Common myeloid progenitor, CD34-positive (primary cell): ENCODE measurements at places on chromosomes 2 and 18.

DNA sequence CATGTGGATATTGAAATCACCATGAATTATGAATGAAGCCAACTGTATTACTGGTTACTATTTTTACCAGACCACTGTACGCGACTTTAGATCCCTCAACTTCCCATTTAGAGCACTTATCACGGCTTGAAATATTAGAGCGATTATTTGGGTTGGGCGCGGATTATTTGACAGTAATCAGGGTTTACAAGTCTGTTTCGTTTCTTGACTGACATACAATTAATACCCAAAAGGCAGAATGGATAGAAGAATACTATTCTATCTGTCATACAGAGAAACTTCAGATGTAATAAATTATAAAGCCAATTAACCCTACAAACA is 496 bp upstream of the NAPG start:
- H3K4me1 ChIP-seq, result peaks cover 25% of the 10 kb centered on the region
- no peaks in the 10 kb centered on the region for H3K36me3 ChIP-seq
- H3K27ac ChIP-seq, result no peak overlapping the region
- no peaks in the 10 kb centered on the region for H3K27me3 ChIP-seq
- peak overlapping the region; percentile 85 for H3K4me3 ChIP-seq

DNA sequence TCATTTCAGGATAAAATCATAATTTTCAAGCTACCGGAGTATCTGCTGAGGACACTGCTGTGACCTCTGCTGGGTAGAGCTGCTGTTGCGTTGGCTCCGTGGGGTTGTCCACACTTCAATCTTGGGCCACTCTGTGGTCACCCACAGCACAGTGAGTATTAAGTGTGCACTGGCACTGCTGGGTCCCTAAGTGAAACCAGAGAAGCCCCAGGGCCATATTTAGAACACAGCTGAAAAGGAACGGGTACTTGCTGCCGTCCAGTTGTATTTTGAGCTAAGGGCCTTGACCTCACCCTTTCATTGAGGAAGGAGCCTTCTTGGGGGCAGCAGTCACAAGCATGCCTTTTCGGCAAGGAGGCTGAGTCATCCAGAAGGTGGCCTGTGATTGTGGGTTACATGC is 10.1 kb downstream of the SLC9A4 start:
- H3K27me3 ChIP-seq, result peaks cover 43% of the 10 kb centered on the region
- no peak overlapping the region for H3K27ac ChIP-seq
- H3K4me3 ChIP-seq, result no peak overlapping the region
- H3K36me3 ChIP-seq, result no peaks in the 10 kb centered on the region
- H3K4me1 ChIP-seq, result peaks cover 9% of the 10 kb centered on the region

DNA sequence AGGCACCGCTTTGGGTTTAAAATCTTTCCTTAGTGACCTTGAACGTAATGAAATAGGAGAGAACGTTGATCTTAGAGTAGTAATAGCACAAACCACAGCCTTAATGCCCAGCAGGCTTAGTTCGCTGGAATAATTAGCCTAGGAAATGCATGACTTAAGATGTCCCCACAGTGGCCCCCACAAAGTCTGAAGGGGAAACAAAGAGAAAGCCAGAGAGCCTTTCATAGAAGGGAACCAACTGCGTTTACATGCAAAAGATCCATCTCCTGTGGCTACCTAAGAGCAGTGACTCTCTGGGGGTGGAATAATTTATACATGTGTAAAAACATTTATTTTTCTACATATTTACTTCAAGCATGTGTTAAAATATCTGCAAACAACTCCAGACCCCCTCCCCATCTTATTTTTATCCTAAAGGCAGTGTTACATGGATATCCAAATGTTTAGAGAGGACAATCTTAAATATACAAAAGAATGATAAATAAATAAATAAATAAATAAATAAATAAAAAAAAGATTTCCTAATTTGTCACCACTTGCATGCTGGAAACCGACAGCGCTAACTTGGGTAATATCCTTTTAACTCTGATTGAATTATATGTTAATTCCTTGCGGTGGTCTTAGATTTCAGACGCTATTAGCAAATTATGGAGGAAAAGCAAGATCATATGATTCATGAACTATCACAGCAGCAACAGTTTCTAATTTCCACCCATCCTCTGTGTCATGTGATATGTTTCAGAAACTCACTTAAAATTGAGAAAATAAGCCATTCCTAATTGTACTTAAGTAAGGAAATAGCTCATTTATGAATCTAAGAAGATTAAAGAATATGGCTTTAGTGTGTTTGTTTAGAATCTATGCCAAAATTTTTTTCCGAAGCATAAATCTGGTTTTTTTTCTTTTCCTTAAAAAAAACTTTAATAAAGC is 23.4 kb upstream of the CYP1B1 start:
- peaks cover 57% of the 10 kb centered on the region for H3K27me3 ChIP-seq
- peak; percentile 12 for DNase-seq
- H3K27ac ChIP-seq, result no peak overlapping the region
- H3K4me3 ChIP-seq, result no peak overlapping the region

DNA sequence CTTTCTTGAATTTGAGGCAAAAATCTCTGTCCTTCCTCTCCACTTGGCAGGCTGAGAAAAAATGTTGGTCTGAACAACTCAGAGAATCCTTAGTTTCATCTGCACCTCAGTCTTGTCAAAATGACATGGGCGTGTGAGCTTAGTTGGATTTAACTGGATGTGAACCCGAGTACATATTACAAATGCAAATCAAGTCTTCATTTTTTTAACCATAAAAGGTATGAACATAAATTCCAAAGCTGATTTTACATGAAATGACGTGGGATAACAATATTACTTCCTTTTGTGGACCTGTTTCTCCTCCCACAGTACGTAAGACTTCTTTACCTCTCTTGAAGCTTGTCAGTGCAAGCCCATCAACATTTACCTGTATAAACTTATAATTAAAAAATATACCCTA is 32.6 kb upstream of the RND3 start:
- no peaks in the 10 kb centered on the region for H3K4me1 ChIP-seq
- DNase-seq, result no peak
- H3K27ac ChIP-seq, result no peak overlapping the region
- no peaks in the 10 kb centered on the region for H3K27me3 ChIP-seq
- no peaks in the 10 kb centered on the region for H3K36me3 ChIP-seq
- no peak overlapping the region for H3K4me3 ChIP-seq

DNA sequence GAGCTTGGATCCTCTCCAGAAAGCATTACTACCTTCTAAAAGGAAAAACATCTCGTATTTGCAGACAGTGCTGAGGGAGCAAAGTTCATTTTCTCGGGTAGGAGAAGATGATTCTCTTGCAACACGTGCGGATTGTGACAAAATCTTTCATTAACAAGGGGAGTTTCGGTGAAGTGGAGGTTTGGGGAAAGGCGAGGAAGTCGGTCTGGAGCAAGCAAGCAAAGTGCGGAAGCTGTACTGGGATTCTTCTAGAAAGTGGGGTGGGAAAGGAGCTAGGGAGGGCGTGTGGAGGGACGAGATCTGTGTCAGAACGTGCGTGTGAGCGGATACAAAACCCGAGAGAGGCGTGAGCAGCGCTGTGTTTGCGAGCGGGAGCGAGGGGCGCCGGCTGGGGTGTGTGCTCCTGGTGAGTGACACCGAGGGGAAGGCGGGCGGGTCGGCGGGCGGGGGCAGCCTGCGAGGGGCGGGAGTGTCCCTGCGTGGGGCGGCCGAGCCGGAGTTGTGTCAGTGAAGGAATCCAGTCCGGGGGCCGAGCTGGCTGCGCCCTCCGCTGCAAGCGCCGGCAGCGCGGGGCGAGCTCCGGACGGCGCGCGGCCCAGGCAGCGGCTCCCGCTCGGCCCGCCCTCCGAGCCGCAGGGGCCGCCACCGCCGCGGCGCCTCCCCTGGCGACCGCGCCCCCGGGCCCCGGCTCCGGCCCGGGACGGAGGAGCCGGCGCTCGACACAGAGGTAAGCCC is at the start of gene SPATS2L:
Gene SPATS2L, plus strand, starts transcription at position 498 of the 735 bp plus-strand sequence. CDS start 82,552 bp downstream, outside the sequence.
- DNase-seq, result peak; percentile 46
- H3K36me3 ChIP-seq, result no peaks in the 10 kb centered on the region
- peaks cover 4% of the 10 kb centered on the region for H3K4me1 ChIP-seq
- peak within 1 kb of the TSS; percentile 94 for H3K4me3 ChIP-seq

- DNase-seq, result no peak
- no peaks in the 10 kb centered on the region for H3K36me3 ChIP-seq
- no peaks in the 10 kb centered on the region for H3K27me3 ChIP-seq
- no peak overlapping the region for H3K27ac ChIP-seq
These were observed 386 bp downstream of the ICOS start for GRCh38 chr2:203936949-203937348.

DNA sequence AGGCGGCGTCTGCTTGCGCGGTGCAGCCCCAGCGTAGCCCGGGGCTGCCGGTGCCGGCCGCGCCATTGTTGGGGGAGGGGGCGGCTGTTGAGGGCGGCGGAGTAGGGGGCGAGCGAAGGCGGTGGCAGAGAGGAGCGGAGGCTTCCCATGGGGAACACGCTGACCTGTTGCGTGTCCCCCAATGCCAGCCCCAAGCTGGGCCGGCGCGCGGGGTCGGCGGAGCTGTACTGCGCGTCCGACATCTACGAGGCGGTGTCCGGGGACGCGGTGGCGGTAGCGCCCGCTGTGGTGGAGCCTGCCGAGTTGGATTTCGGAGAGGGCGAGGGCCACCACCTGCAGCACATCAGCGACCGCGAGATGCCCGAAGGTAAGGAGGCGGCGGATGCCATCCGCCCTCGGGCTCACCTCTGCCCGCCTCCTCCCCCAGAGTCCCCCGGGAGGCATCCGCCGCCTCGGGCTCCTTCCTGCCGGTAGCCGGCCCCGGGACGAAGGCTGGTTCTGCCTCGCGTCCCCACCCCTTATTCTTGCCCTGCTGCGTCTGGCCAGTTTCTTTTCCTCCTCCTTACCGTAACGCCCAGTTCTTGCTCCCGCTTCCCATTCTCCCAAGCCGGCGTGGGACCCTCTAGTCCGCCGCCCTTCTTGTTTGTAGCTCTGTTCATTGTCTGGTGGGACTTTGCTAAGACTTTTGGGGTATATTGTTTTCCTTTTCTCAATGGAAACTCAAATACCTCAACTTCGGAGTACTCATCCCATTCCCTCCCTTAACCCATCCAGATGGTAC is 500 bp downstream of the CCNYL1 start:
- H3K27ac ChIP-seq, result peak overlapping the region; percentile 40
- H3K36me3 ChIP-seq, result no peaks in the 10 kb centered on the region
- no peaks in the 10 kb centered on the region for H3K27me3 ChIP-seq

- H3K4me1 ChIP-seq, result no peaks in the 10 kb centered on the region
- H3K27me3 ChIP-seq, result no peaks in the 10 kb centered on the region
- H3K4me3 ChIP-seq, result no peak overlapping the region
These were observed 568.1 kb upstream of the CRIM1 start for GRCh38 chr2:35787302-35788031.
